CD4-positive, alpha-beta T cell treated with Interferon gamma for 1 hour (primary cell): ENCODE measurements at places on chromosomes 12 and 14.

DNA sequence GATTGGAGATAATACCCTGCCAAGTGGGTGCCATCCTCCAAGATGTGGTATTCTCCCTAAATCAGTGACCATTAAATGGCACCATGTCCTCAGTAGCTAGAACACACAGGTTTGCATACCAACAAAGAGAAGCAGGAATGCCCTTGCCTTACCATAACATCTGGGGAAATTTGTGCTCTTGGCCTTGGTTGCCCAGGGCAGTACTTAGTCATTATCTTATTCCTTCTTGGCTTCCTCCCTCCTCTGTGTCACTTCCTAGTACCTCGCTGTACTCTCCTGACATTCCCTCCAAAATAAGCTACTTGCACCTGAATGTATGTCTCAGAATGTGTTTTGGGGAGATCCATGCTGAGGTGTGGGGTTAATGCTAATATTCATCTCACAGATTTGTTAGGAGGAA is 43.4 kb downstream of the GPR65 start:
- DNase-seq: no peak

DNA sequence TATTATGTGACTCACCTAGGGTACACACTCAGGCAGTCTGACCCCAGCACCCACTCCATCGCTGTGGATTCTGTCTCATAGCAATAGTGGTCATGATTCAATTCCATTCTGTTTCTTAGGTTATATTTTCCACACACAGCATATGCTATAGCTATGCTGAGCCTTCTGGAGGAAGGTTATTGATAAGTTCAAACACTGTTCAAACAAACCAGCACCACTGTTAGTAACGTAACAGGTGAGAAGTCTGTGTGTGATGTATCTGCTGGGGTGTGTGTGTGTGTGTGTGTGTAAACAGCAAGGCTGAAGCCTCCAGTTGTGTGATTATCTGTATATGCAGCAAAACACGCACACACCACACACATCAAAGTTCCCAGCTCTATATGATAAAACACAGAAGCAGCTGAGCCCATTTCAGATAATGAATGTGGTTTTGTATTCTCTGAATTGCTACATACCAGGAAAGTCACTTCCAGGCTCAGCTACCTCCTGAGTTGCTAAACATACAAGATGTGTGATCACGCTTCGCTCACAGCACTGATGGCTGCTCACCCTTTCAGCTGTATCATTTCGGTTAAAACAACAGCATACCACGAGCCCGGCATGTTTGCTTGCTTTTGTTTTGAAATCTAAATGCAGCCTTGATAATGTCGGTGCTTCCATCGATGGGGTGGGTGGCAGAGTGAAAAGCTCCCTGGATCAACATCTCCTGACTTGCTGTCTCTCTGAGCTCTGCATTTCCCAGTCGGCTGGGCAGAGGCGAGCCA is 6.8 kb upstream of the SYNE3 start:
- no peak for DNase-seq

DNA sequence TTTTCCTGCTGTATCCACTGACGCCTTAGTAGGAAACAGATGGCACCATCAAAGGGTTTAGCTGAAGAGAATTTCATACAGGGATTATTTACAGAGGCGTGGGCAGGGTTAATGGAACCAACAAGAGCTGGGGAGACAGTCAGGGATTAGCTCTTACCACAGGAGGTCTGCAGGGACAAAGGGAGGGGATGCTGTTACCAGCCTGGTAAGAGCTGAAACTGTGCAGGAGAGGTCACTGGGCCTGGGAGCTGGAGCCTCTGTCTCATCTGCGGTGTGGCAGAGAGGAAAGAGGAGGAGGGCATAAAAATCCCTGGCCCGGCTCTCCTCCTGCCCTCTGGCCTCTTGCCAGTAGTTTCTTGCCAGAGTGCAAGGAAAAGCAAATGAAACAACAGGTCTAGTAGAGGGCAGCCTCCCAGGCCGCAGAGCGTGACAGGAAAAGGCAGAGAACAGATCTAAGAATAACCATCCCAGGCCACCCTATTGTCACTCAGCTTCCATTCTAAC is 18.9 kb upstream of the POC1B start:
- DNase-seq: no peak

GRCh38 chr14:96734076-96734622 is 63.0 kb upstream of the VRK1 start:
- DNase-seq: no peak

DNA sequence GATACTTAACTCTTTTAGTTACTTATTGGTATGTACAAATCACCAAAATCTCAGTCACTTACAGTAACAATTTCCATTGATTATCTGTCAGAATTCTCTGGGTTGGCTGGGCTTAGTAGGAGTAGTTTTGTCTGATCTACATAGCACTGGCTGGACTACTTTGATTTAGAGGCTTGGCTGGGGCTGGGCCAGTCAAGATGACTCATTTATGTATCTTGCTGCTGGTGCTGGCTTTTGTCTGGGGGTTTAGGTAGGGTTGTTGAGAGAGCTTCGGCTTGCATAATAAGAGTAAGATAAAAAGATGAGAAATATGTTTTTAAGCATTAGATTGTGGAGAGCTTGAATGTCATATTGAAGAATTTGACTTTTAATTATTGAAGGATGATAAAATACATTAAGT is 1093.7 kb downstream of the SLC6A15 start:
- no peak for DNase-seq

- no peak for DNase-seq
Measured at GRCh38 chr14:50031602-50032313, 84.6 kb downstream of the VCPKMT start.

GRCh38 chr12:107385509-107385908 is 292.2 kb upstream of the CRY1 start:
- no peak for DNase-seq

- DNase-seq: no peak
Measured at GRCh38 chr14:76154539-76155126, 2.9 kb downstream of the GPATCH2L start.

- DNase-seq: no peak
Measured at GRCh38 chr12:53223389-53224060, 8.5 kb downstream of the RARG start.

GRCh38 chr12:39205969-39206368 is 237.0 kb downstream of the KIF21A start:
- no peak for DNase-seq

DNA sequence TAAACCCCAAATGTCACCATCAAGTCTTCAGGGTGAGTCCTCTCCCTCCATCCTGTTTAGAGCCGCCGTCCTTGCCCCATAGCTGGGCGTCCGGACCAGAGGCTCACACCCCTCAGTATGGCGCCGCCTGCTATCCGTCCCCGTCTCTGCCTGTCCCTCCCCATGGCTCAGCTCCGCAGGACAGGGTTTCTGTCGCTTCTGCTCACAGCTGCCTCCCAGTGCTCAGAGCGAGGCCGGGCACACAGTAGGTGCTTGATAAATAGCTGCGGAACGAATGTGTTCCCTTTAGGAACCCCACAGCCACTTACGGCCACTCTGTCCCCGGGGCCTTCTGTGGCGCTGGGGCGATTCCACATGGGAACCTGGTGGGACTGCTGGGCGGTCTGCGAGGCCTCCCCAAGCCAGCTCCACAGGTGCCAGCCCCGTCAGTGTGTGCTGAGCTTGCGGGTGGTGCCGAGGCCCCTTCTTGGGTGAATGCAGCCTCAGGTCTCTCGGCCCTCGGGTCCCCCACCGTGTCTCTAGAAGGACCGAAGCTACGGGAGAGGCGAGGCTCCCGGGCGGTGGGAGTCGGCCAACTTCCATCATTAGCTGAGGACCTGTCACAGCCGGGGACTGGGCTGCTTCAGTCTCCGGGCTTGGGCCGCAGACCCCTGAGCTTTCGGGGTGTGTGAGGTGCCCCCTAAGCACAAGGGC is 63.0 kb downstream of the NOC4L start:
- no peak for DNase-seq

- DNase-seq: peak; percentile 32
Measured at GRCh38 chr14:102525219-102525928, 15.8 kb upstream of the ANKRD9 start.

DNA sequence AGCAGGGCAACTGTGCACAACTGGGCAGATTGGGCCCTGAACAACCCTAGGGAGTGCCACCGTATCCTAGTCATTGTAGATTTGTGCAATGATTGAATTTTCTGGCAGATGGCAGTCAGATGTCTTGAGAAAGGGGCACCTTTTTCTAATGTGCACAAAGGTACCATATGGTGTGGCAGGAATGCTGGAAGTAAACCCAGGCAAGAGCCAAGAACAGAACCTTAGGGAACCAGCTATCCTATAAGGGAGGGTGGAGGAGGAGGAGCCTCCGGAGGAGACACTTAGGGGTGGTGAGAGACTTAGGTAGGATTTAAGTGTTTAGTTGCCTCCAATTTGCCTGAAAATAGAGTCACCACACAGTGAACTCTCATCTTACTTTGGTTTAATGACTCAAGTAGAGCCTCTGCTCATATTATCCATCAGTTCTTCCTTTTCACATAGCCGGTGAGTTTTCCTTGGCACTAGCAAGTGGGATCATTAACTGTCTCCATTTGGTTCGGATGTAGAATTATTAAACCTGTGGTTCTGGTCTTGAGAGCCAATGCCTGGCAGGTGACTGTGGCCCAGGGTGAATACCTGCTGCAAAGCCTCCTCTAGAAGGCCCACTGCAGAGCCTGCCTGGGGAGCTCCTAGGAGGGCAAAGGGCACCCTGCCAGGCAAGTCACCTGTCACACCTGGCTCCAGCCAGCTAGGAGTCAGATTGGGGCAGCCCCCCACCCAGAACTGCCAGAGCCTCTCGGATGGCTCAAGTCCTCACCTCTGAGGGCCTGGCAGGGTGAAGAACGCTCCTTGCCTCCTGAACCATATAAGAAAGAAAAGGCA is 184.4 kb upstream of the HIF1A start:
- DNase-seq: no peak

GRCh38 chr12:82461393-82461792 is 103.1 kb downstream of the METTL25 start:
- no peak for DNase-seq

- DNase-seq: no peak
Measured at GRCh38 chr12:3417113-3417512, 73.9 kb upstream of the PRMT8 start.

DNA sequence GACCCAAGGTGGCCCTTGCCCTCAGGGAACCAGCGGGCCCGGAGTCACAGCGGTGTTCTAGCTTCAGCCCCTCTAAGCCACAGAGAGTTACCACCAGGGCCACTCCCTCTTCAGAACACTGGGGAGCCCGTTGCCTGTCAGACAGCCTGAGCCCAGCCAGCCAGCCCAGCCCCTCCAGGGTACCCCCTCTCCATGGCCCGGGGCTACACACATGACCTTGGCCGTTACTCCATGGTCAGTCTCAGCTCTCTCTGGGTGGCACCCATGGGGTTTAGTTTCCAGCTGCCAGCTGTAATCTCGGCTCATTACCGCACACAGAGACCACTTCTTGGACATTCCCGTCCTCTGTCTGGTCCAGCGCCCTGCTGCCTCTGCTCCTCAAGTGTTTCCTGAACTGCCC is 35.0 kb downstream of the PPP2R5C start:
- DNase-seq: no peak

DNA sequence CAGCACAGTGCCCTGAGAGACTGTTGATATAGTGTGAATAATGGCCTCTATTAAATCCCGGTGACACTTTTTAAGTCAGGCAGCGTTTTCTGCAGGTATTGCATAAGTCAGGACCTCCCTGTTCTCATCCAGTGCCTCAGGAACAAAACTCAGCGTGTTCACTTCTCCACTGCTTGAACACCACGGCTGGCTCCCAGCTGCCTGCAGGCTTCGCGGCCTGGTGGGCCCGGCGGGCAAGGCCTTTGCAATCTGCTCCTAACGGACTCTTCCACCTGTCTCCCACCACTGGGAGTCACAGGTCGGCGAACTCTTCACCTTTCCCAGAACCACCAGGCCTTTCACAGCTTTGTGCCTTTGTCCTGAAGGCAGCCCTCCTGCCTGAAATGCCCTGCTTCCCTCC is 18.7 kb downstream of the RFX4 start:
- no peak for DNase-seq

GRCh38 chr14:54785778-54786770 is 116.6 kb downstream of the GCH1 start:
- DNase-seq: no peak

DNA sequence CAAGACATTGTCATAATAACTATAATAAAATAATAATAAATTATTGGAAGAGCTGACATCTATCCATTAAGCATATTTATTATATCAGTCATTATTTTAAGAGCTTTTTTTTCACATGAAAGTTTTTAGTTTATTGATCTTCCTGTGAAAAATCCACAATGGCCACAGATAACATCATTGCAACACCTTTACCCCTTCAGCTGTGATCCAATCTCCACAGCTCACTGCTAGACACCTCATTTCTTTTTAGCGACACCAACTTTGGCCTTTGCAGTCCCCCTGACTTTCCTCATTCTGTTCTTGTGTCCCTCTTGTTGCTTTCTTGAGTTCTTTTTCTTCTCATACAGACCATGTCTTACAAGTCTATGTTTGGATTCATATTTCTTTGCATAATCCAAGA is 67.4 kb downstream of the STON2 start:
- DNase-seq: no peak

GRCh38 chr12:107783406-107784376 is 9.2 kb downstream of the ASCL4 start:
- DNase-seq: no peak

DNA sequence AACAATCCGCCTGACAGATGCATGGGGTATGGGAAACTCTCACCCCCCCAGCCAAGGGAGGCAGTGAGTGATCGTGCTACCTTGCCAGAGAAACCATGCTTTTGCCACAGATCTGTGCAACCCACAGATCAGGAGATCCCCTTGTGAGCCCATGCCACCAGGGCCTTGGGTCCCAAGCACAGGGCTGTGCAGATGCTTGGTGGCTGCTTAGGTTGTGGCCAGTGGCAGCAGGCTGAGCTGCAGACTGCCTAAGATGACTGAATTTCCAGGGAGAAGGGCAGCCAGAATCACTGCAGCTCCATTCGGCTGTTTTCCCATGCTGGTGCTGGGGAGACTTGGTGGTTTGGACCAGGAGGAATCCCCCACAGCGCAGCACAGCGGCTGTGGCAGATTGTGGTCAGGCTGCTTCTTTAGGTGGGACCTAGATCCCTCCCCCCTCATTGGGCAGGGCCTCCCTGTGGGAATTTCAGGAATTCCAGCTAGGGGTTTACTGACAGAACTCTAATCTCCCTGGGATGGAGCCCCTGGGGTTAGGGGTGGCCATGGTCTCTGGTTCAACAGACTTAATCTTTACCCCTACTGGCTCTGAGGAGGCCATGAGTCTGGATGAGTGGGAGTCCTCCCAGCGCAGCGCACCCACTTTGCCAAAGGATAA is 264.6 kb upstream of the DAAM1 start:
- no peak for DNase-seq

- peak; percentile 3 for DNase-seq
Measured at GRCh38 chr12:67161322-67161918, 107.7 kb upstream of the CAND1 start.
